Posterior vena cava (tissue), 2 donors: ENCODE measurements at places on chromosomes 5 and 9.

GRCh38 chr9:131995382-131995781 is 84.3 kb downstream of the MED27 start:
- no peak for DNase-seq

DNA sequence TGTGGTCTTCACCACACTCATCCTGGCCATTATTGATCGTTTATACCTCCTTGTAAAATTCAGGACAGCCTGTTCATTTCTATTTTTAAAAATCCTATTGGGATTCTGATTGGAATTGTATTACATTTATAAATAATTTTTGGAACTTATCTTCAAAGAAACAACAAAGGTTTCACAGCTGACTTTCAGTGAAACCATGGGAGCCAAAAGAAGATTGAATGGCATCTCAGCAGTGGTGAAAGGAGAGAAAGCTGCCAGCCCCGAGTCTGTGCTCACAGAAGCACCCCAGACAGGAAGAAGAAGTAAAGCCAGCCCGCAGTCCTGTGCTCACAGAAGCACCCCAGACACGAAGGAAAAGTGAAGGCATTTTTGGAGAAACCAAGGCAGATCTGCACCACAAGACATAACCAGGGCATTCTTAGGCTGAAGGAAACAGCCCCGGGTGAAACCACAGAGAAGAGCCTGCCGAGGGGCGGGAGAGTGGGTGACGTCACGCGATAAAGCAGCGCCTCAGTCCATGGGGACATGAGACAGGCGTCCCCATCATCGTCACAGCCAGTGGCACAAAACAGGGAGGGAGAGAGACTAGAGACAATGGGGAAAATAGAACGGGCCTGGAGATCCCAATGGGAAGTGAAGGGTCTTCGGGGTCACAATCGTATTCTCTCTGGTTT is 42.5 kb upstream of the SLC9A3 start:
- DNase-seq = peak; percentile 31

DNA sequence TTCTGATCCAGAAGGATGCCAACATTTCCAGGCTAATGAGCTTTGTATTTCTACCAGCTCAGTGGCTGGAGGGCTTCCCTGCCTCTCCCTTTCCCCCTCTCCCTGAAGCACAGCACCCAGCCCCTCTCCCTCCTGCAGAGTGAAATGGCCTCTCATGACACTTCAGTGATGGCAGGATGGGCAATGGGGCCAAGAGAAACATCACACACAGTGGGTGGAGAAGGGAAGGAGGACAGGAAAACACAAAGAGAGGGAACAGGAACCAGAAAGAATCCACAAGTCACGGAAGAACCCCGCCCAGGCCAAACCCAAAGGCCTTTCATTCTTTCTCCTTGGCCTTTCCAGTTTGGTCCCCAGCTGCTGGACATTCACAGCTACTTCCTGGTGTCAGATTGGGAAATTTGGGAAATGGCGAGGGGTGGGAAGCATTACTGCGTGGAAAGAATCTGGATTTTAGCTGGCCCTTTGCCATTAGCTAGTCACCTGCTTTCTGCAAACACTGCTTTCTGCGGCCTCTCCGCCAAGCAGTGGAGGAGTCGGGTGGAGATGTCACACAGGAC is 82.6 kb downstream of the GLDC start:
- DNase-seq = no peak

- DNase-seq = no peak
Observed at GRCh38 chr5:120706877-120707276, 242.8 kb downstream of the PRR16 start.

- DNase-seq = no peak
Observed at GRCh38 chr5:64214132-64214531, 48.5 kb downstream of the RNF180 start.

GRCh38 chr9:92185096-92185495 is 69.9 kb upstream of the SPTLC1 start:
- DNase-seq = no peak

DNA sequence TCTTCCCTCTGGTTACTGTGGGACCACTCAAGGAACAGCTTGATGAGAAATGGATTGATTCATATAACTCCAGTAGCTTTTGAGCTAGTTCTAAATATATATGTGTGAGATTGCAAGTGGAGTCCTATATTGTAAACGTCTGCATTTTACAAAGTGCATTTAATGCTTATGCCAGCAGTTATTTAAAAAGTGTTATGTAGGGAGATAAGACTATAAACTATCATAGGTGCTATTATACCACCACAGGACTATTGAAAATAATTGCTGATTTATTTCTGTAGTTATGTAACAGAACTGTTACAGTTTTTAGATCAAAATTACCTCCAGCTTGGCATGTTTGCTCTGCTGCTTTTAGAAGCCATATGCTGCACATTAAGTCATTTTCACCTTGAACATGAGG is 36.2 kb downstream of the PTCD2 start:
- DNase-seq = no peak

- DNase-seq = no peak
Observed at GRCh38 chr5:173673295-173674101, 57.0 kb upstream of the BOD1 start.

- no peak for DNase-seq
Observed at GRCh38 chr9:129874261-129875101, 39.2 kb downstream of the USP20 start.

DNA sequence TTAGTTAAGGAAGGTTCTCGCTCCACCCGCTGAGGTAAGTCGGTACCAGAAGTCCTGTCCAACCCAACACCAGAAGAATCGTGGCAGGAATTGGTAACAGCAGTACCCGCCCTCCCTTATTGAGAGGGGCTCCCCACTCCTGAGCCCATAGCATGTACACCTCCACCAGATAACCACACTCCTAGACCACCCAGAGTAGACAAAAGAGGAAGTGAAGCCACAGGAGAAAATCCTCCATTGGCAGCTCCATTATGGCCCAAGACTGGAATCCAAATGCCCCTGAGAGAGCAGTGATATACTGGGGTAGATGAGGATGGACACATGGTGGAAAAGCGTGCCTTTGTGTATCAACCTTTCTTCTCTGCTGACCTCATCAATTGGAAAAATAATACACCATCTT is 106.1 kb upstream of the EPB41L4A start:
- no peak for DNase-seq

DNA sequence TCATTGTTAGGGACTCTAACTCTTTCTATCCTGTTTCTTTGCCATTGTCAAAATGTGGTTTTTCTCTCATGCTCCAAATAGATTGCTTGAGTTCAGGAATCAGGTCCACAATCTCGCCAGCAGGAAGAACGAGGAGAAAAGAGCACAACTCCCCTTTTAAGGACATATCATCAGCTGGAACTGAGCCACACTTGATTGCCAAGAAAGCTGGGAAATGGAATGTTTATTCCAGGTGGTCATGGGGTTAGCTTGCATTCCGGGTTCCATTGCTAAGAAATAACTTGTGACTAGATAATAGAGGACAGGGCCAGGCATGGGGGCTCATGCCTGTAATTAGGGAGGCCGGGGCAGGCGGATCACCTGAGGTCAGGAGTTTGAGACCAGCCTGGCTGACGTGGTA is 32.4 kb upstream of the C9orf57 start:
- no peak for DNase-seq

- DNase-seq = no peak
Observed at GRCh38 chr9:2919347-2919746, 75.5 kb upstream of the PUM3 start.

DNA sequence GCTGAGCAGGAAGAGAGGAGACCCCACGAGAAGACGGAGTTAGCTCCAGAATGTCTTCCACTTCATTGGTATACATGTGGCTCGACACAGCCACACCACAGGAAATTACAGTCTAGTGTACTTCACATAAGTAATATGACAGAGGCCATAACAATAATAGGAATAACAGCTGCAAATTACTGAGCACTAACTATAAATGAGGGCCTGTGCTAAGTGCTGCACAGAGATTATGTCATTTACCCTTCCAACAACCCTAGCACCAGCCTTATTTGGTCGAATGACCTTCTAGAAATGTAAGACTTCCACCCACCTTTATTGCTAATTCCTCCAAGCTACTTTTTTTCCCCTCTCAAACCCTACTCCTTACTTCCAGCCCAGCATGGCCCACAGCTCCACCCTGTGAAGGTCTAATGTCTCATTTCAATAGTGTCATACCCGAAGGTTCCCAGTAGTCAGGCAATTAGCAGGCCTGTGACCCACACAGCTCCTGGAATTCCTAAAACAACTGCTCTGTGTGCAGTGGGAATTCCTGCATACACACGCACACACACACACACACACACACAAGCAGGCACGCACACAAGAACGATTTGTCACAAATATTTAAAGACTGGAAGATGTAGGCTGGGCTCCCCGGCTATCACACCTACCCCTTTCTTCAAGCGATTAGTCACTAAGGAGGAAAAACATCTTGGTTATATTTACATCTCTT is 134.5 kb downstream of the FRMD3 start:
- no peak for DNase-seq

GRCh38 chr9:88166660-88167059 is 28.4 kb upstream of the SPATA31C2 start:
- no peak for DNase-seq

GRCh38 chr5:42912184-42912798 is 100.6 kb upstream of the SELENOP start:
- DNase-seq = no peak

- DNase-seq = no peak
Observed at GRCh38 chr5:180611140-180611850, 20.0 kb upstream of the SCGB3A1 start.

GRCh38 chr5:91025449-91025848 is 357.7 kb downstream of the ARRDC3 start:
- no peak for DNase-seq

DNA sequence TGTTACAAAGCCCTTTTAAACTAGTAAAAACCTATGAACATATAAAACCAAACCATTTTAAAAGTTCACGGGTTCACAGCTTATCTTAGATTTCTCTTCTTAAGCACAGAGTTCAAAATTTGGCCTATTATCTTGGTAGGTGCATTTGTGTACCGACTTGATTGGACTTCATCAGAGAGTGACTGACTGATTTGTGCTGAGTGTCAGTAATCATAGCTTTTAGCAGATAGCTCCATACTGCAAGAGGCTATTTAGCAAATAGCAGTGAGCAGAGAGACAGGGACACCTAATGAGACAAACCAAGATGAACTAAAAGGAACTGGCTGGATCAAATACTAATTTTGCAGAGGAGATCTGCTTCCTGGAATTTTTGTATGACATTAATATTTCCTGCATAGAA is 274.5 kb downstream of the PRR16 start:
- DNase-seq = no peak

DNA sequence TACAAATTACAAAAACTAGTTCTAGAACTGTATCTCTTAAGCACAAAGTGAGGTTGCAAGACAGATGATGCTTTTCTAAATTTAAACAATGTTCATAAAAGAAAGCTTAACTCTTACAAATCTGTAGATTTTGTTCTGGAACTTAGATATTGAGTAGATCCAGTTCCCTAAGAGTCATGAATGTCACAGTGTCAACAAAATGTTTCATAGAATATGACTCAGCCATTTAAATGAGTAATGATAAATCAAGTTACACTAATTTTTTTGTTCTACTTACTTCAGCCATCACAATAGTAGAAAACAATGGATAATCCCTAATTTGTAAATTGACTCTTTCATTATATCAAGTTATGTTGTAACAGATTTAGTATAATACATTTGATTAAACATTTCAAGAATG is 239.7 kb downstream of the MEF2C start:
- no peak for DNase-seq

GRCh38 chr5:133198511-133198910 is 146.7 kb downstream of the HSPA4 start:
- no peak for DNase-seq

DNA sequence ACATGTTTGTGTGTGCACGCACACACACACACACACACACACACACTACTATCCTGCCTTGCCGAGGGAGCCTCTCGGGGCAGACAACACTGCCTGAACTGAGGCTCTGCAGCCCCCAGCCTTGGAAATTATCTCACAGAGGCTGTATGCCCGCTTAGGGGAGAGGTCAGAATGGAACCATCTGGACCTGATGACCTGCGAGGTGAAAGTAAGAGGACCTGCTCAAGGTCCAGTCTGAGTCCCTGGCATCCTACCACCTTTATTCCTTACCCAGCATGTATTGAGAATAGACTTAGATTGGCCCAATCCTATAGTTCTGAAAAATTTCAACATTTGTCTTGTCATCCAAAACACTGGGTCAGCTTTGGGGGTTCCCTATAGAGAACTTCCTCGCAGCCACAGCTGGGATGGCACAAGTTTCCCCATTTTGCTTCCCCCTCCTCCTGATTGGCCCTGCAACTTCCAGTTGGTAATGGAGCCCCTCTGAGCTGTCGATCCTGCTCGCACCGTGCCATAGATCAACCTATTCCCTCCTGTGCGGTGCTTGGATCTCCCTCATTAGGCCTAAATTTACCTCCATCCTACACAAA is 10.2 kb downstream of the MVB12B start:
- no peak for DNase-seq

DNA sequence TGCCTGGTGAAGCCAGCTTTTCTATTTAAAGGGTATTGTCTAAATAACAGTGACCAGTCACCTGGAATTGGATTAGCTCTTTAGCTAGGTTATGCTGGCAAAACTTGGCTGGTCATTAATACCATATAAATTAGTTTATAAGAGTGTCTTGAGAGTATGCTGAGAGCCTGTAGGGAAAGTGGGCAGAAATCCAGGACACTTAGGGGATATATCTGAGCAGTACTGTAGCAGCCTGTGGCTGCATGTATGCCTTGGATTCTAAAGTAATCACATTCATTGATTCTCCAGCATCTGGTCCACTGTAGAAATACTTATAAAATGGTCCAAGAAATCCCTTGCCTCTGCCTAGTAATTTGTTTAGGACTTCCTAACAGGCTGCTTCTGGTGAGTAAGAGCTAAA is 288.9 kb upstream of the DMAC1 start:
- DNase-seq = no peak

DNA sequence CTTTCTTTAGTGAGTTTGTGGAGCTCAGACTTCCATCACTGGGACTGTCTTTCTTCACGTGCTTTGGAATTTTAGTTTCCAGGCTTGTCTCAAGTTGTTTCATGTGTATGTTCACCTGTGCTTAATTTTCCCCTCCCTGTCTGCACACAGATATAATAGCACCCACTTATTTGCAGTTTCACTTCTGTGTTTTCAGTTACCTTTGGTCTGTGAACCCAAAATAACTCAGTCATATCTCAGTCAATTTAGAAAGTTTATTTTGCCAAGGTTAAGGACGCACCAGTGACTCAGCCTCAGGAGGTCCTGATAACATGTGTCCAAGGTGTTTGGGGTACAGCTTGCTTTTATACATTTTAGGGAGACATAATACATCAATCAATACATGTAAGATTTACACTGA is 330.4 kb downstream of the ICE1 start:
- DNase-seq = no peak
